T-helper 2 cell treated with Interferon-gamma antibody and Interleukin-4, amounts not matched to agents 100 ng/mL and 5 ng/mL, for 36 hours (primary cell): ENCODE measurements at places on chromosomes 11 and 22. TPM values are rescaled to one million over a fixed set of nuclear protein-coding genes. Genes with fewer than 3 reads are reported as not detected.

The SAA4 gene
- total RNA-seq: not detected in 2 replicates

The RTN4RL2 gene
- 0.20 TPM in 2 replicates for total RNA-seq

The IRAG1 gene
- total RNA-seq: not detected in 2 replicates

The INPP5J gene
- total RNA-seq: 0.30 TPM in 1 of 2 replicates, not detected in the other

The FOLR1 gene
- not detected in 2 replicates for total RNA-seq

The KCNK4 gene
- total RNA-seq: not detected in 2 replicates

The OR2AG2 gene
- total RNA-seq: 0.18 and 0.25 TPM in 2 replicates

The OPCML gene
- not detected in 2 replicates for total RNA-seq

The PGA4 gene
- not detected in 2 replicates for total RNA-seq

The CHRM1 gene
- total RNA-seq: not detected in 2 replicates

The DDX25 gene
- total RNA-seq: 0.09 TPM in 1 of 2 replicates, not detected in the other

The GAS2 gene
- 1.7 and 2.0 TPM in 2 replicates for total RNA-seq
